Iris pigment epithelial cell (primary cell): ENCODE measurements at places on chromosomes 5 and 9.

- peak; percentile 98 for DNase-seq
Observed at GRCh38 chr5:177456976-177457851, 10.6 kb downstream of the PRR7 start.

GRCh38 chr9:116806075-116806474 is 119.0 kb downstream of the TRIM32 start:
- DNase-seq = peak; percentile 28

- peak; percentile 56 for DNase-seq
Observed at GRCh38 chr9:110954822-110955291, 83.4 kb downstream of the LPAR1 start.

- DNase-seq = no peak
Observed at GRCh38 chr9:5278486-5278885, 26.0 kb downstream of the RLN2 start.

GRCh38 chr5:168209244-168209995 is 82.0 kb upstream of the WWC1 start:
- no peak for DNase-seq

GRCh38 chr9:18753904-18754303 is 279.1 kb downstream of the SAXO1 start:
- no peak for DNase-seq

DNA sequence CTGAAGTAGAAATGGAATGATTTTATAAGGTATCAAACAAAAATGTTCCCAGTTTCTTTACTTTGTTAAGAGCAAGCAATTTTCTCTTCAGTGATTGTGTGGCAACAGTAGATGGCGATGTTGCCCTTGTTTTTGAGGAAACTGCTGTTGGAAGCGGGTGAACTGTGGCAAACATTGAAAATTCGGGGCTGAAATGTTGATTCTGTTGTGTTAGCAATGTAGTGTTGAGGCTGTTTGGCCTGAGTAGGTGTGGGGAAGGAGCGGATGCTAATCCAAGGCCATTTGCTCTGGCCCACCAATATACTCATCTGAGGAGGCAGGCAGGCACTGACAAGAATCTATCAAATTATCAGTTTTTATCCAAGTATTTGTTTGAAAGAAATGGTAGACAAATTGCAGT is 129.8 kb downstream of the SLC12A2 start:
- DNase-seq = peak; percentile 75
